Stromal cell of bone marrow (primary cell): ENCODE measurements at places on chromosomes 7 and 10.
A peak's percentile ranks its signal among the peaks of the same experiment; 100 is the strongest.

- DNase-seq: no peak
Observed at GRCh38 chr10:47013507-47014154, 102.4 kb downstream of the PTPN20 start.

- peak; percentile 99 for DNase-seq
Observed at GRCh38 chr10:103273041-103273441, 3.9 kb upstream of the INA start.

GRCh38 chr7:99543916-99544315, 8.0 kb downstream of the FAM200A start:
- no peak for DNase-seq

GRCh38 chr10:15253951-15254807, 85.7 kb upstream of the NMT2 start:
- no peak for DNase-seq

DNA sequence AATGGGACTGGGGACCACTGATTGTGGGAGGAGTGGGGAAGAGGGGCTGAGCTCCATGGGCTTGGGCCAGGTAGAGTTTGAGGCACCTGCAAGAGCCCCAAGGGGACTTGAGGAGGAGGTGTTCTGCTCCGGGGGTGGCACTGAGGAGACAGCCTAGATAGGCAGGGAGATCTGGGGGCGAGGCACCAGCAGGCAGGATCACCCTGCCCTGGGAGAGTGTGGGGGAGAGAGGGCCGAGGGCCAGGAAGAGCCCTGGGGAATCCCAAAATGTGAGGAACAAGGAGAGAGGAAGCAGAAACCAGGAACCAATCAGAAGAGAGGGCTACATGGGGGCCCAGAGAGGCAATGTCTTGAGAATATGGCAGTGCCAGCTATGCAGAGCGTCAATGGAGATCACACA, 34.6 kb downstream of the LEP start:
- no peak for DNase-seq

DNA sequence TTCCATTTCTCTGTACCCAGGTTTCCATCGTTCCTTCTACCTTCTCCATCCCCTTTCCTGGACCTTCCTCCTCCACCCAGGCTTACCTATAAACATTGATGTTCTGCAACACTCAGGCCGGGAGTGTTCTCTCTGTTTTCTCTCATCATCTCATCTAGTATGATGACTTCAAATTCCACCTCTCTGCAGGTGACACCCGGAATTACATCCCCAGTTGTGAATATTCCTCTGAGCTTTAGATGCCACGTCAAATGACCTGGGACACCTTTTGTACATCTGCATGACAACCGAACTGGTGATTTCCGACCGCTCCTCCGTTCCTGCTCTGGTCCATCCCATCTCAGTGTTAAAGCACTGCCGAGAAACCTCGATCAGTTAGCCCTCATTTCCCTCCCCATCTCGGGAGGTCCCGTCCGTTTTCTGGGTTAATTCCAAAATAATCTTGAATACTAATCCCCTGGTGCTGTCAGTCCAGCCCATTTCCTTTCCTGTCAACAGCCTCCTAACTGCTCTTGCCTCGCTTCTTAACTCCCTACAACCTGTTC, 76.7 kb upstream of the SAMD8 start:
- DNase-seq: no peak

DNA sequence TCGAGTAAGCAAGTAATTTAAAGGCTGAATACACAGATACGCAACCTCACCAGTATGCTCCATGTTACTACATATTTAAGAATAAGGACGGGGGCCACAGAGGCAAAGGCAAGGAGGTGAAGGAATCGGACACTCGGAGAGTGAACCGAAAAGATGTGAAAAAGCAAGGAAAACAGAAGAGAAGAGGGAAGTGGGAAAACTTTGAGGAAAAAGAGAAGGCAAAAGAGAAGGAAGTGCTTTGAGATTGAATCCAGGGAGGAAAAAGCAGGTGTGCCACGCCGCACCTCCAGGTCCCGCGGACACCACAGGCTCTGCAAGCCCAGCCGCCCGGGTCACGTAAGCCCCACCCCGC, 367 bp upstream of the AVL9 start:
- DNase-seq: no peak

GRCh38 chr10:52194191-52194590, 119.9 kb upstream of the DKK1 start:
- no peak for DNase-seq

DNA sequence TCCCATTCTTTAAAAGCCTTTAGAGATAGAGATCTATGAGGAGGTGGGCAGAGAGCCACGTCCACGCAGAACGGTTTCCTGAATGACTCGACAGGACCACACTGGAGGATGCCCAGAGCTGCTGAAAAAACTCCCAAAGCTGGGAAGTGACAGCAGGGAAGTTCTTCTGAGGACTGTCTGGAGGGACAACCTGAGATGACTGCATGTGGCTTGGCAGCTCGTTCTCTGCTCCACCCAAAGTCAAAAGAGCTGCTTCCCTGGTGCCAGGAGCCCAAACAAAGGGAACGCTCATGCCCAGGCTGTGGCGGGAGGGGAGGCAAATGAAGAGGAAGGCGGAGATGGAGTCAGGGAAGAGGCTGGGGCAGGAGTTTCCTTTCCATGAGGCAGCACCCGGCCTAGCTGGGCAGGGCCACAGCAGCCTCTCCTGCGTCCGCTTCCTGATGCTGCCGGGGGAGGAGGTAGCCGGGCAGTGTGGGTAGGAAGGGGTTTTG, 95.4 kb downstream of the CCDC3 start:
- no peak for DNase-seq

GRCh38 chr10:78511324-78512204, 477.9 kb downstream of the RPS24 start:
- peak; percentile 57 for DNase-seq

DNA sequence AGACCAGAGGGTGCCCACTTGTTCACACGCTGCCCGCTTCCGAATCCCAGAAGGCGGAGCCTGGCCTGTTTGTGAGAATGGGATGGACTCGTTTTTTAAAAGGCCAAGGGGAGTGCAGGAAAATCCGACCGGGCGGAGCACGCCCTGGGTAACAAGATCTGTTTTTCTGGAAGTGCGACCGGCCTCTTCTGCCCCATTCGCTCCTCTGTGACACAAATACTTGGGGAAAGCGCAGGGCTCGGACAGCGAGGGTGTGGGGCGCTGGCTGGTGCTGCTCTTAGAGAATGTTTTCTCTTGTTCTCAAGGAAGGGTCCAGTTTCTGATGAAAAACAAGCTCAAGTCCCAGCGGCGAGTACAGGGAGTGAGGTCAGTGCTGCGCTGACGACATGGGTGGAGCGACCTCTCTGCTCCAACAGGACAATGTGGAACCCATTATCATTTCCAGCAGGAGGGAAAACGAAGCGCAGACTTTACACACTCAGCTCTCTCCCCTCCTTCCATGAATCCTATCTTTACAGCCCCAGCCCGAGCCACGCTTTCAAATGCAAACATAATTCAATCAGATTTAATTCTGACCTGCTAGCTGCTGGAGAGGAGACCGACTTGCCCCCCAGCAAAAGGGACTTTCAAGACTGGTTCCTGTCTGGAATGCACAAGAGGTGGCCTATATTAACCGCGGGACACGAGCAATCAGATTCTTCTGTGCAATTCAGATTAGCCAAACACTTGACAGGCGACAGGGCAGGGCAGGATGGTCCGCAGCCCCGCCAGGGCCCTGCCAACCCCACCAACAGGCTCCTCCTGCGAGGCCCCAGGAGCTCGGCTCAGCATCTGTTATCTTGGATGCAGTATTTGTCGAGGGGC, 1.1 kb downstream of the RADIL start:
- peak; percentile 70 for DNase-seq

- no peak for DNase-seq
Observed at GRCh38 chr7:145860809-145861208, 255.8 kb upstream of the CNTNAP2 start.

- no peak for DNase-seq
Observed at GRCh38 chr7:1218541-1219165, 14.0 kb upstream of the UNCX start.

- DNase-seq: no peak
Observed at GRCh38 chr10:116848032-116848943, 1.0 kb upstream of the ENO4 start.

- DNase-seq: no peak
Observed at GRCh38 chr7:31023877-31024276, 28.2 kb upstream of the ADCYAP1R1 start.

DNA sequence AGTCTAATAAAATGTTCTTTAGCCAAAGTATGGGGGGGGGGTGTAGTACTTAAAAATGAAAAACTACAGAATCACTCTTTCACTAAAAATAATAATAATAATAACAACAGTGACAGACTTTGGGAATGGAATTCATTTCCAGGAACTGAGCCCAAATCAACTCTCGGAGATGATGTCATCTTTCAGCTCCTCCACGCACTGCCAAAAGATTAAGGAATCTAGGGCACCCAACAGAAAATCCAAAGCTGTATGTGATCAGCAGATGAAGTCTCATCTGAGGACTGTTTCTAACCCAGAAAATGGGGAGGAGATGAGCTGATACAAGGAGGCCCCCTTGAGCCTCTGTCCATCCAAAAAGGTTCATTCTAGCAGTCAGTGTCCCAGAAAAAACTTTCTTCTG, 54.5 kb downstream of the GRB10 start:
- peak; percentile 64 for DNase-seq

DNA sequence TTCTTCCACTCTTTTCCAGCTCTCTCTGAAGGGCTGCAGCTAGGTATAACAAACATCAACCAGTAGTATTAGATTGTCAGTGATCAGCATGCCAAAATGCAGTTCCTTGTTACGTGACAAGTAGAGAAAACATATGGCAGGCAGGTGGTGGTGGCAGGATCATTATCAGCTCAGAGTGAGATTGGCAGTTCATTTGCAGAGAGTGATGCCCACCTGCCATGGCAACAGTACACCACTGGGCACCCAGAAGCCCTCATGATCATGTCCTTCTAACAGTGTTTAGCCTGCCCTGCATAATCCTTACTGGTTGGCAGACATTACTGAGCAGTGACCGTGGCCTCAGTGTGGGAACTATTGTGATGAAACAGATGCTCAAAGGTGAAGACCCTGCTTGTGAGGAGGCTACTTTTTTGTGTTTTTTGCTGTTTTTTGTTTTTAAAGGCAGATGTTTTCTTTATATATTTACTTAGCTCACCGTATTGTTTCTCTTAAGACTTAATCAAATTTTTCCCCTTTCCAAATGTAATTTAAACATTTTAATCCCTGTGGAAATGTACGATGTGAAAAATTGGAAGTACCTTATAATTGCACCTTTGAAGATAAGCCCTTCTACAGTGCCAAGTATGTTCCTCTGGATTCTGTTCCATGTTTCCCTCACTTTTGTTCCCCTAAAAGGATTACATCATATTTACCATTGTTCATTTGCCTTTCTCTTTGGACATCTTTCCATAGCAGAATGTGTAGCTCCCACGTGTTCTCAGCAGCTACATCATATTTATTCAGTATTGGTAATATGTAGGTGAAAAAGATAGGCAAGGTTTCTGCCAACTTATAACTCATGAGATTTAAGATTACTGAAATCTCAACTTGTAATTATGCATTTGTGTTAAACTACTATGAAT, 179.6 kb downstream of the SND1 start:
- no peak for DNase-seq

DNA sequence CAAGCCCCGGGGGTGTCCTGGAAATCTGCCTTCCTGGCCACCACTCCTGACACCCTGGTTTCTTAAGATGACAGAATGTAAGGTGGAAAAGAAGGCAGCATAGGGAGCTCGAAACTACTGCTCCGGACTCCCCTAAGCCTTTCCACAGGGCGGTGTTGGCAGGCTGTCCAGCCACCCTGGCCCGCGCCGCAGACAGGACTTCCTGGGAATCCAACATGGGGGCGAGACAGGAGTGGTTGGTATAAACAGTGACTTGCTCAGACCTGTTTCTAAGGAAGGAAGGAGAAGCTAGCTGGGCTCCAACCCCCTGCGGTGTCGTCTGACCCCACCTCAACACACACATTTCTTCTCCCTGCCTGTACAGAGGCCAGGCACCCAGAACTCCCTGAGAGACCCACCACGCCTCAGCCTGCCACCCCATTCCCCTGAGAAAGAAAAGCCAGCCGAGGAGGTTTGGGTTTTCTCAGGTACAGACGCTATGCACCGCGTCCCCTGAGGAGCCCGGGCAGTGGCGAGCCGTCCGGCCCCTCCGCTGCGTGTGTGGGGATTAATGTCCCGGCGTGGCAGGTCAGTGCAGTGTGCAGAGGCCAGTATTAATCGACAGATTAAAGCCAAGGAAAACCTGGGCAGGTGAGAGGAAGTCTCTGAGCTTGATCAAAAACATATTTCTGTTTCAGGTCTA, 349.6 kb upstream of the MKI67 start:
- no peak for DNase-seq

- no peak for DNase-seq
Observed at GRCh38 chr7:16455591-16455990, 9.9 kb downstream of the SOSTDC1 start.

GRCh38 chr10:79202188-79203013, 133.6 kb downstream of the ZMIZ1 start:
- DNase-seq: no peak

- DNase-seq: no peak
Observed at GRCh38 chr7:155731871-155732270, 80.4 kb downstream of the SHH start.

DNA sequence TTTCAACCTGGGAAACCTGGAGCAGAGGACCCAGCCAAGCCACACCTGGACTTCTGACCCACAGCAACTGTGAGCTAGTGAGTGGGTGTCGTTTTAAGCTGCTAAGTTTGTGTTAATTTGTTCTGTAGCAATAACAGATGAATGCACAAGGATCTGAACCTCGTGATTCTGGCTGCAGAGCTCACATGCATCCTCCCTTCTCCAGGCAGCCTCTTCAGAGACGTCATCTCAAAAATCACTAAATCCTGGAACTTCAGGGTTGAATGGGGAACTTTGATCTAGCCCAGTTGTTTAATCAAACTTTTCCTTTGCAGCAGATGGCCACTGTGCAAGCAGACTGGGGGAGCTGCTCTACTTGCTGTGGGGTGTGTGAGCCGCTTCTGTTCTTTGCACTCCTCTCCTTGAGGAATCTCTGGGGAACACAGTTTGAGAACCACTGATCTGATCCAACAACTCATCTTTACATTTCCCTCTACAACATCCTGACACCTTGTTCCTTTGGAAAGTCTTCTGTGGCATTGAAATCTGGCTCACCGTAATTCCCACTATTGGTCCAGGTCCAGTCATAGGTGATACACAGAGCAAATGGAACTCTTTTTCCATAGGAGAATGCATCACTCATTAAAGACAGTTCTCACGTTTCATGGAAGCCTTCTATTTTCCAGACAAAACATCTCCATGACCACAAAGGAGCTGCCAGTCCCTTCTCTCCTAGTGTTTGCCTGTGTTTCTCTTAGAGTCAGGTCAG, 90.3 kb downstream of the CHN2 start:
- DNase-seq: no peak

GRCh38 chr7:152615031-152615741, 60.8 kb downstream of the XRCC2 start:
- peak; percentile 2 for DNase-seq

DNA sequence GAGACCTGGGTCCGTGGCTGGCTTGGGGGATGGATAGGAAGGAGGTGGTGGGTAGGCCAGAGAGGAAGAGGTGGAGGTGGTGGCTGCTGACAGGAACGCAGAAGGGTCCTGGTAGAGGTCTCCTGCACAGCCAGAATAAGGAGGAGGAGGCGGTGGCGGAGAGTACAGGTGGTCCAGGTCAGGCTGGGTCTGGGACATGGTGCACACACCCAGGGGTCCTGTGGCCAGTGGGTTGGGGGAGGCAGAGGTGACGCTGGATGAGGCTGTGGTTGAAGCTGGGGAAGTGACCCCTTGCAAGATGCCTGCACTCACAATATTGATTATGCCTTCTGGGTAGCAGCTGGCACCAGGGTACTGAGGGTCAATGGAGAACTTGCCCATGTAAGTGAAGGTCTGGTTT, 2.2 kb downstream of the EGR2 start:
- DNase-seq: no peak
